ENCODE measurements at places on chromosomes 6 and 20. TPM values are rescaled to one million over a fixed set of nuclear protein-coding genes. Genes with fewer than 3 reads are reported as not detected.

The TRIM15 gene
- total RNA-seq: 1.4 TPM

The RGS17 gene
- 3.7 TPM for total RNA-seq

The NKX2-4 gene
- total RNA-seq: not detected

The RAMACL gene
- 1.5 TPM for total RNA-seq

The DNPH1 gene
- 47.8 TPM for total RNA-seq

The ALDH5A1 gene
- total RNA-seq: 14.7 TPM

The CDH22 gene
- 1.3 TPM for total RNA-seq

The AVP gene
- not detected for total RNA-seq

The ADAM33 gene
- 8.2 TPM for total RNA-seq

- H3K36me3 ChIP-seq: peaks cover 23% of the 10 kb centered on the region
- DNase-seq: no peak
- H3K4me3 ChIP-seq: no peak overlapping the region
- H3K27ac ChIP-seq: no peak overlapping the region
Observed at GRCh38 chr6:161021998-161022743, 30.6 kb downstream of the MAP3K4 start.

GRCh38 chr20:63578224-63579016, 4.4 kb upstream of the HELZ2 start:
- H3K36me3 ChIP-seq: no peaks in the 10 kb centered on the region
- no peak overlapping the region for H3K4me3 ChIP-seq
- peaks cover 12% of the 10 kb centered on the region for H3K4me1 ChIP-seq
- H3K27me3 ChIP-seq: peaks cover 7% of the 10 kb centered on the region

GRCh38 chr6:30042914-30043313, 18.2 kb upstream of the POLR1H start:
- no peaks in the 10 kb centered on the region for H3K27me3 ChIP-seq
- no peaks in the 10 kb centered on the region for H3K36me3 ChIP-seq
- peaks cover 10% of the 10 kb centered on the region for H3K4me1 ChIP-seq
- no peak overlapping the region for H3K4me3 ChIP-seq

DNA sequence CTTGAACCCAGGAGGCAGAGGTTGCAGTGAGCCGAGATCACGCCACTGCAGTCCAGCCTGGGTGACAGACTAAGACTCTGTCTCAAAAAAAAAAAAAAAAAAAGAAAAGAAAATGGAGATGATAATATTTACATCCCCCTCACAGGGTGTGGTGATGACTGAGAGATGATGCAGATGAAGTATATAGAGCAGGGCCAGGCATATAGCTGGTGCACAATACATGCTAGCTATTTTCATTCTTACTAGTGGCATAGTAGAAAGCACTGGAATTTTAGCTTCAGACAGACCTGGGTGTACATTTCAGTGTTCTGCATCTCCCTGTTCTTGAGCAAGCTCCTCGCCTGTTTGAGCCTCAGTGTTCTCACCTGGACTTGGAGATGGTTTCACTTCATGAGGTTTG, 36.9 kb downstream of the CEBPB start:
- H3K4me3 ChIP-seq: no peak overlapping the region
- no peaks in the 10 kb centered on the region for H3K36me3 ChIP-seq
- no peak overlapping the region for H3K27ac ChIP-seq
- H3K27me3 ChIP-seq: no peaks in the 10 kb centered on the region
- H3K4me1 ChIP-seq: peaks cover 4% of the 10 kb centered on the region
- DNase-seq: no peak

GRCh38 chr6:107264357-107264840, 149.1 kb upstream of the BEND3 start:
- no peaks in the 10 kb centered on the region for H3K27me3 ChIP-seq
- no peak overlapping the region for H3K4me3 ChIP-seq
- no peak overlapping the region for H3K27ac ChIP-seq

GRCh38 chr20:35283441-35284266, 918 bp downstream of the EIF6 start:
- peak overlapping the region; percentile 97 for H3K4me3 ChIP-seq
- peaks cover 18% of the 10 kb centered on the region for H3K4me1 ChIP-seq
- peak overlapping the region; percentile 99 for H3K27ac ChIP-seq
- peaks cover 21% of the 10 kb centered on the region for H3K36me3 ChIP-seq
- no peaks in the 10 kb centered on the region for H3K27me3 ChIP-seq
- DNase-seq: no peak

GRCh38 chr20:49562311-49563014, 5.5 kb downstream of the PTGIS start:
- no peak for DNase-seq
- peaks cover 7% of the 10 kb centered on the region for H3K36me3 ChIP-seq
- H3K27ac ChIP-seq: no peak overlapping the region
- no peaks in the 10 kb centered on the region for H3K27me3 ChIP-seq
- H3K4me3 ChIP-seq: no peak overlapping the region

DNA sequence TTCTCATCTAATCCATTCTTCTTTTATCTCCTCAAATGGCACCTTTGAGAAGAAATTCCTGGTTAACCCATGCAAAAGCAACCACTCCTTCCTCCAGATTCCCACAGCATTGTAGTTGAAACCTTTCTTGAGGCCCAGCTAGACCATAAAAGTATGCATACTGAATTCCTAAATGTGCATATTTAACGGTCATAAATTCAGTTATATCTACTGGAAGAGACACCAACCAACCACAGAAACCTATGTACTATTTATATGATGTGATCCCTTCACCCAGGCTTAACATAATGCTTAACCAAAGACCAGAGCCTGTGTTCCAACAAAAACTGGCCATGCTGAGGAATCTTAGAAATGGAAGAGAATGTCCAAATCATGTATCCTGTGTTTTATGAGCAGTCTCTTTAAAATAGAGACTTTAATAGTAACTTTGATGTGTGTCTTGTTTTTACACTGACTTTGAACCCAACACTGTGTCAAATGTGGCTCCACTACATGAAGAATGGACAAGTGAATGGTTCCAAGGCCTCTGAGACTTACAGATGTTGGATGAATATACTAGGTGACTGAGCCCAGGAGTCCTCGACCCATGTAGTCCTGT, 11.4 kb upstream of the TAF8 start:
- H3K4me3 ChIP-seq: no peak overlapping the region
- no peak overlapping the region for H3K27ac ChIP-seq
- no peaks in the 10 kb centered on the region for H3K27me3 ChIP-seq
- no peaks in the 10 kb centered on the region for H3K36me3 ChIP-seq
- H3K4me1 ChIP-seq: peaks cover 12% of the 10 kb centered on the region

GRCh38 chr6:150091476-150091875, 22.6 kb upstream of the ULBP3 start:
- no peak overlapping the region for H3K27ac ChIP-seq
- no peaks in the 10 kb centered on the region for H3K36me3 ChIP-seq
- H3K4me1 ChIP-seq: peaks cover 7% of the 10 kb centered on the region

- H3K27ac ChIP-seq: no peak overlapping the region
- H3K4me1 ChIP-seq: no peaks in the 10 kb centered on the region
- peaks cover 4% of the 10 kb centered on the region for H3K27me3 ChIP-seq
- no peak for DNase-seq
- peaks cover 3% of the 10 kb centered on the region for H3K36me3 ChIP-seq
- H3K4me3 ChIP-seq: no peak overlapping the region
Observed at GRCh38 chr6:51644426-51644825, 443.0 kb downstream of the PKHD1 start.

- no peak overlapping the region for H3K4me3 ChIP-seq
- H3K4me1 ChIP-seq: no peaks in the 10 kb centered on the region
- H3K27me3 ChIP-seq: no peaks in the 10 kb centered on the region
- no peak overlapping the region for H3K27ac ChIP-seq
- DNase-seq: no peak
- H3K36me3 ChIP-seq: peaks cover 41% of the 10 kb centered on the region
Observed at GRCh38 chr20:3603108-3603507, 60.1 kb downstream of the GFRA4 start.

All from type B pancreatic cell (in vitro differentiated cells).